ENCODE measurements at places on chromosomes 13 and 19.

DNA sequence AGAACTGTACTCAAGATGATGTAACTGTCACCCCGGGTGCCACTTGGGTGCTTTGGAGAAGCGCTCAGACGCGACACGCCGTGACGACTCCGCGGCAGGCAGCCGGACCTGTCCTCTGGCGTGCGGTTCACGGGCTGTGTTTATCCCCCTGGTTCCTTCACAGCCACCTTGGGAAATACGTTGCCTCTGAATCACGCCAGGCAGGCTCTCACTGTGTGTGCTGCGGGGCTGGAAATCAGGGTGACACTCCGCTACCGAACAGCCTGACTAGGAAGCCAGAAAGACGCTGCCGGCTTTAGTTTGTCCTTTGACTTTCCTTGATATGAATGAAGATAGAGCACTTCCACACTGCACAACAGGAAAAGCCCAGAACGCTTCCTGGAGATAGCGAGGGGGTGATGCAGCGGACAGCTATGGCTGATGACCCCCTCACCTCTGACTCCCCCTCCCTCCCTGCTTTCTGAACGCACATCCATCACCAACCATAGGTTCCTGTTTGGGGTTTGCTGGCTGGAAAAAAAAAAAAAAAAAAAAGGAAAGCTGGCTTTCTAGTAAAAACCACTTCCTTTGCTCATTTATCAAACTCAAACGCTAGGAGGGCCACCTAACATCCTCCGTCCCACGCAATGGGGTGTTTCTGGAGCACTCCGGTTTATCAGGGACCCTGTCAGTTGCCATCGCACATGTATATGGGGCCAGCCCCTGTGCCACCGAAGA, 3.7 kb upstream of the GP6 start:
- peak; percentile 26 for DNase-seq

- no peak for DNase-seq
These were observed 41.0 kb downstream of the VWA8 start for GRCh38 chr13:41919741-41920487.

- no peak for DNase-seq
These were observed 1.1 kb downstream of the NAA16 start for GRCh38 chr13:41312176-41312500.

DNA sequence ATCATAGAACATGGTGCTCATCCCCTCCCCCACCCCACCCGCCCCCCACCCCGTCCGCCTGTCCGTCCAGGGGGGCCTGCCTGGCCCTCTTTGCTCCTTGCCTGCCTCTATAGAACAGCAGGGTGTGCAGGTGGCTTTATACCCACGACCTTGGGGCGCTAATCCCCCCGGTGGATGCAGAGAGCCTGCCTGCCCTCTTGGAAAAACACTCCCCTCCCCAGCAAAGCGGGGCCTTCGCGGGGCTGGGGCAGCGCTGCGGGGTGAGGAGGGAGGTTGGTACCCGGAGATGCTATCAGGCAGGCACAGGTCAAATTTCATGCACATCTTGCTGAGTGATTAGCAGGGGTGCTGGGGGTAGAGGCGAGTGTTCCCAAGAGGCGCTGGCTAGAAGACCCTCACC, 21.9 kb downstream of the RFX1 start:
- DNase-seq: no peak

GRCh38 chr19:19059018-19059836, 4.6 kb upstream of the SLC25A42 start:
- DNase-seq: no peak

- DNase-seq: no peak
These were observed 118.5 kb downstream of the SOX1 start for GRCh38 chr13:112185466-112185865.

- DNase-seq: no peak
These were observed 598.7 kb upstream of the SPRY2 start for GRCh38 chr13:80939581-80939980.

Measured in stimulated activated CD4-positive, alpha-beta T cell treated with anti-CD3 and anti-CD28 coated beads, Interleukin-4, amount 100 ng/mL, for 24 hours (primary cell).